Fibroblast of the aortic adventitia (primary cell): ENCODE measurements at places on chromosomes 1 and 21. TPM values are rescaled to one million over a fixed set of nuclear protein-coding genes. Genes with fewer than 3 reads are reported as not detected.

Gene APOBEC4
- total RNA-seq, result not detected in 2 replicates

Gene HSD3B2
- total RNA-seq, result not detected in 2 replicates

Gene CD1E
- not detected in 2 replicates for total RNA-seq

Gene MTOR
- total RNA-seq, result 23.1 and 36.3 TPM in 2 replicates
